ENCODE measurements at places on chromosomes 3 and 15.

- no peak for DNase-seq
These were observed 13.5 kb downstream of the EFHB start for GRCh38 chr3:19920401-19921080.

DNA sequence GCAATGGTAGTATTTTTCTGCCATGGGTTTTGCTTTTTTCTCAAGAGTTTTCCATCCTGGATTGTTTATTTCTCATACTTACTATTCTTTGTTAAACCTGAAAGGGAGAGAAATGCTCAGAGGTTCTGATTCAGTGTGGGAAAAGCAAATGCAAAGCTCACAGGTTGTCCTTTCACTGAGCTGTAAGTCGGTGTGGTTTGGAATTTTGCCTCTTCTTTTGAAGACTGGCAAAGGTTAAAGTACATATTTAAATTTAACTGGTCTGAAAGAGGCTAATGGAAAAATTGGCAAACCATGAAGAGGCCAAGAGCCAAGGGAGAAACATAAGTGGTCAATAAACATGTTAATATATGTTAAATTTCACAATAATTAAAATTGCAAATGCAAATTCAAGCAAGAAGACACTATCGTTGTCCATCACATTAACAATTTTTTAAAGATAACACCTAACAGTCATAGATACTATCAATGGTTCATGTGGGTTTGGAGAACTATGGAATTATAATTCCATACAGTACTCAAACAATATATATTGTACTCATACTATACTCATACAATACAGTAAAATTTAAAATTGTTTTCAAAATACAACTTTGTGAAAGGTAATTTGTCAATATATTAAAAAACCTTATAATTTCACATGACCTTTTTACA, 246.8 kb upstream of the STT3B start:
- DNase-seq = no peak

DNA sequence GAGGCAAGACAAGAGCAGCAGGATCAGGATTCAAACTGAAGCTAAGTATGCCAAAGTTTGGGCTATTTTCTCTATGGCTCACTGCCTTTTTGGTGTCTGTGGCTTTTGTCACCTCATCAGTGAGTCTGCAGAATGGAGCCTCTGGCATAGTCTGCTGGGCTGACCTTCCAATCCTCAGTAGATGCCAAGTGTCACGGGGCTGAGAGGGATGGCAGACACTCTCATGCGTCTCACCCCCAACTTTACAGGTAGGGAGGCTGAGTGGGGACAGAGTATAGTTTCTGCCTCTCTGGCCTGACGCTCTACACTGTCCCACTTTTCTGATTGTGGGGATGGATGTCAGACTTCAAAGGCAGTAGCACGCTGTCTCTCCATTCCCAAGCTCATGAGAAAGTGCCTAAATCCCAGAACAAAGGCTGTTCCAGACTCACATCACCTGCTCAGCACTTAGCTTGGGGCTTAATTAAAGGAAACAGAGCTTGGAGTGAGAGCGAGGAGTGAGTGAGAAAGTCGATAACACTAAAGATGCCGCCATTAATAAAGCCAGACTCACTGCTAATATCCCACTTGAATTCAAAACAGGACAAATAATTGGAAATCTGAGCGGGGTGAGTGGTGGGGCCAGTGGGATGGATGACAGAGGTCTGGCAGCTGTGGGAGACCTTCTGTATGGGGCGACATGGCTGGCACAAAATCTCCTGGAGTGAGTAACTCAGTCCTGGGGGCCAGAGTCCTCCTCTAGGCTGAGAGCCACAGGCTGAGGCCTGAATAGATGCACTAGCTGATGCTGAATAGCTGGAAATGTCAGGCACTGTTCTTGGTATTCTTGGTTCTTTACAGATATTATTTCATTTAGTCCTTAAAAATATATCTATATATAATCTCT, 78.4 kb upstream of the MRPS22 start:
- no peak for DNase-seq

DNA sequence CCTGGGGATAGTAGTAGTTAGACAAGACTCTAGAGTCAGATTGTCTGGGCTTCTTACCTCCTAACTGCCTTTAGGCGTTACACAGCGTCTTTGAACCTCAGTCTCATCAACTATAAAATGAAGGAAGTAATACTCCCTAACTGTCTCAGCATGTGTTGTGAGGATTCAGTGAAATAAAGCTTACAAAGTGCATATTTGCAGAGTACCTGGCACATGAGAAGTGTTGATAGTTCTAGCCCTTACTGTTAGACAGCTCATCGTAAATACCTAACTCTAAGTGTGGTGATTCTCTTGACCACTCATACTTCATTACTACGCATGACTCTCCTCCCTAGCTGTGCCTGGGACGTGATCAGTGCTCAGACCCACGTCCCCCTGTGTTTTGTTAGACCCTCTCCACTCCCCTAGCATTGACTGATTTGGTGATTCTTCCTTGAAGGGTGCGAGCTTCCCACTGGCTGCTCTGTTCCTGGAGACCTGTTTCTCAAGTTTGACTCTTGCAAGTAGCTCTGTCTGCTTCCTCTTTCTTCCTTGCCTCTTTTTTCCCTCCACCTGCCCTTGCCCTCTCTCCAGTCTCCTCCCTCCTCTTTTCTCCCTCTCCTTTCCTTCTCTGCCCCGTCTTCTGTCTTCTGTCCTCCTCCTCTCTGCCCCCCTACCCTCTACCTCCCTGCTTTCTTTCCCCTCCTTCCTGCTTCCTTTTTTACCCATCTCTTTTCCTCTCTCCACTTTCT, 124.2 kb downstream of the SLC25A26 start:
- no peak for DNase-seq

DNA sequence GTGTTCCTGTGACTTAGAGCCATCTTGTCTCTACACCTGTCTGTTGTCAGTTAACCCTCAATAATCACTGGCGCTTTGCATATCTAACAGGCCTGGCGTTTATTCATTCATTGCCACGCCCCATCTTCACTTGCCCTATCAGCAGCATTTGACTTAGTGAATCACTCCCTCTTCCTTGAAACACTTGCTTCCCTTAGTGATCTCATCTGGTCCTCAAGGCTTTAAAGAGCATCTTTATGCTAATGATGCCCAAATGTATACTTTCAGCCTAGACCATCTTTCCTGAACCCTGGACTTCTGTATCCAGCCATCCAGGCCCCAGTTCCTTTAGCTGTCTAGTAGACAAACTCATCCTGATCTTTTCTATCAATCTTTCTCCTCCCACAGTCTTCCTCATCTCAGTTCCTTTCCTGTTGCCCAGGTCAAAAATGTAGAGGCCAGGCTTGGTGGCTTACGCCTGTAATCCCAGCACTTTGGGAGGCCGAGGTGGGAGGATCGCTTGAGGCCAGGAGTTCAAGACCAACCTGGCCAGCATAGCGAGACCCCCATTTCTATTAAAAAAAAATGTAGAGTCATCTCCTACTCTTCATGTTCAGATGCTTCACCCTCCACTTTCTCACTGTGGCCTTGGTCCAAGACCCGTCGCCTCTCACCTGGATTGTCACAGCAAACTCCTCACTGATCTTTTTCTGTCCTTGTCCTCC, 1.4 kb upstream of the IGDCC4 start:
- DNase-seq = no peak

DNA sequence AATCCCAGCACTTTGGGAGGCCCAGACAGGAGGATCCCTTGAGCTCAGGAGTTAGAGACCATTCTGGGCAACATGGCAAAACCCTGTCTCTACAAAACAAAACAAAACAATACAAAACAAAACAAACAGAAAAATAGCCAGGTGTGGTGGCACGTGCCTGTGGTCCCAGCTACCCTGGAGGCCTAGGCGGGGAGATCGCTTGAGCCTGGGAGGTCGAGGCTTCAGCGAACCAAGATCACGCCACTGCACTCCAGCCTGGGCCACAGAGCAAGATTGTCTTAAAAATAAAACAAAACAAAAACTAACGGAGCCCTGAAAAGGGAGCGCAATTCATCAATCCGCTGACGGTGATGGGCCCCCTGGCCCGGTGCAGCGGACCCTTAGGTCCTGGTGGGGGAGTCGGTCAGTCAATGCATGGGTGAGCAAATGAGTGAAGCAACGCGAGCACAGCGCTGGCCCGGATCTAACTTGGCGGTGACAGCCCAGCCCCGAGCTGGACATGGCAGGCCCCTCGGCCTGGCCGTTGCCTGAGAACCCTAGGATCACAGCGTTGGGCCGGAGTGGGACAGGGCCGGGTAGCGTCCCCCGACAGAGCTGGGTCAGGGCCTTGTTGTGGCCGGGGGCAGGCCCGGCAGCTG, 52.4 kb upstream of the BLM start:
- peak; percentile 40 for DNase-seq

- no peak for DNase-seq
These were observed 819.9 kb upstream of the GBE1 start for GRCh38 chr3:82581350-82581749.

DNA sequence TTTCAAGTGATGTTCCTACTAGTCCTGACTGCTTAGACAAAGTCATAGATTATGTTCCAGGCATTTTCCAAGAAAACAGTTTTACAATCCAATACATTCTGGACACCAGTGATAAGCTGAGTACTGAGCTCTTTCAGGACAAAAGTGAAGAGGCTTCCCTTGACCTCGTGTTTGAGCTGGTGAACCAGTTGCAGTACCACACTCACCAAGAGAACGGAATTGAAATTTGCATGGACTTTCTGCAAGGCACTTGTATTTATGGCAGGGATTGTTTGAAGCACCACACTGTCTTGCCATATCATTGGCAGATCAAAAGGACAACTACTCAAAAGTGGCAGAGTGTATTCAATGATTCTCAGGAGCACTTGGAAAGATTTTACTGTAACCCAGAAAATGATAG, 3.8 kb downstream of the TIPARP start:
- no peak for DNase-seq

DNA sequence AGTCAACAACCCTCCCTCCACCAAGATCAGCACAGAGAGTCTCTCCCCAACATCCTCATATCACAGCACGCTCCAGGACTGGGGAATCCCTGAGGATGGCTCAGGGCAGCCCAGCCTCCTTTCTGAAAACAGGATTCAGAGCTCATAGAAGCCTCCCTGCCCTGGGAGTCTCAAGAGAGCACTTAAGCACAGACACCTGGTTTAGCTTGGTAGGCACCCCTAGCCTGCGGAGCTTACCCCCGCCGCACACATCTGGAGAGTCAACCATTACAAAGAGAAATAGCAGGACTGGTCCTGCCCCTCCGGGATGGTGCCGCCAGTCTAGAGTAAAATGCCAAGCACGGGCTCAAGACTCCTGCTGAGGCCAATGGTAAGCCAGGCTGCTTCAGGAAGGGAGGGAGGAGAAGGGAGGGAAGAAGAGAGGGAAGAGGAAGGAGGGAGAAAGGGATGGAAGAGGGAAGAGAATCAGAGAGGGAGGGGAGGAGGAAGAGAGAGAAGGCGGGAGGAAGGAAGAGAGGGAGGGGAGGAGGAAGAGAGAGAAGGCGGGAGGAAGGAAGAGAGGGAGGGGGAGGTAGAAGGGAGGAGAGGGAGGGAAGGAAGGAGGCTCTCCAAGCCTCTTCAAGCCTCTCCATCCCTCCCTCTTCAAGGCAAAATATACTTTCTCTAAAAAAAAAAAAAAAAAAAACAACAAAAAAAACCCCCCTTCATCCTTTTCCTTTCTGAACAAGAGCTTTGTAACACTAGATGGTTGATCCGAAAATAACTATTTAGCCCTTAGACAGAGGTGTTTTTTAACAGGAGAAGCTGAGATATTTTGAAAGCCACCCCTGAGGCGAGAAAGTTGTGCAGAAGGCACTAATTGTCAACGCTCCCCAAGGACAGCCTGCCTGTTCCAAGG, 278.6 kb upstream of the TLE3 start:
- no peak for DNase-seq

DNA sequence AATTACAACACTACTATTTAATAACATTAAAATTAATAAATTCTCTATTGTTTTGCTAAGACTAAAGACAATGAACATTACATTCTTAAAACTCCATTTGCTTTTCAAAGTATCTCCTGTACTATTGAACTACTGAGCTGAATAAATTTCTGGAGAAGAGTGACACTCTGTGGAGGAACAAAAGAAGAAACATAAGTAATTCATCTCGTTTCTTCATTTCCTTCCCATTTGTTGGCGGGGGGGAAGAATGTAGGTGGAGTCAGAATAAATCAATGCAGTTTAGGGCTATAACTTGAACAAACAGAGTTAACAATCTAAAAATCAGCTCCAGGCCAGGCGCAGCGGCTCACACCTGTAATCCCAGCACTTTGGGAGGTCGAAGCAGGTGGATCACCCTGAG, 32.7 kb downstream of the EFHB start:
- DNase-seq = no peak

GRCh38 chr15:91961357-91961756, 107.8 kb downstream of the SLCO3A1 start:
- DNase-seq = no peak

- peak; percentile 45 for DNase-seq
These were observed 38.0 kb upstream of the XCR1 start for GRCh38 chr3:46065294-46065705.

GRCh38 chr3:72418244-72418643, 430.0 kb downstream of the SHQ1 start:
- no peak for DNase-seq

DNA sequence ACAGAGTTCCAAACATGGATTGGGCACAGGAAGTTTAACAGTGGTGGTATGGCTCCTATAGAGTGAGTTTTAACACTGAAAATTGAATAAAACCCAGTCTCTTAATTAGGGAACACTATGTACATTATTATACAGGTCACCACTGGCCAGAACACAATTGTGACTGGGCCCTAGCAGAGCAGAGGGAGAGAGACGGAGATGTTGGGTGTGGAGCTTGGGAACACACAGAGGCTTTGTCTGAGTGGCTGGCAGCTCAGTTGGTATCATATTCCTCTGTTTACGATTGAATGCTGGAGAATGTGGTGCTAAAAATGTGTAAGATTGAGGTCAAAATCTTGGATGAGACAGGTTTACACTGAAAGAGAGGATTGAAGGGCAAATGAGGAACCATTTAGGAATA, 6.8 kb upstream of the MOBP start:
- DNase-seq = no peak

GRCh38 chr3:162168715-162169114, 672.1 kb downstream of the OTOL1 start:
- DNase-seq = no peak

GRCh38 chr3:108100906-108101660, 10.3 kb upstream of the CD47 start:
- DNase-seq = peak; percentile 85

- no peak for DNase-seq
These were observed 88.5 kb upstream of the PFN2 start for GRCh38 chr3:150059241-150059640.

GRCh38 chr3:21894459-21895340, 143.7 kb upstream of the ZNF385D start:
- DNase-seq = no peak

DNA sequence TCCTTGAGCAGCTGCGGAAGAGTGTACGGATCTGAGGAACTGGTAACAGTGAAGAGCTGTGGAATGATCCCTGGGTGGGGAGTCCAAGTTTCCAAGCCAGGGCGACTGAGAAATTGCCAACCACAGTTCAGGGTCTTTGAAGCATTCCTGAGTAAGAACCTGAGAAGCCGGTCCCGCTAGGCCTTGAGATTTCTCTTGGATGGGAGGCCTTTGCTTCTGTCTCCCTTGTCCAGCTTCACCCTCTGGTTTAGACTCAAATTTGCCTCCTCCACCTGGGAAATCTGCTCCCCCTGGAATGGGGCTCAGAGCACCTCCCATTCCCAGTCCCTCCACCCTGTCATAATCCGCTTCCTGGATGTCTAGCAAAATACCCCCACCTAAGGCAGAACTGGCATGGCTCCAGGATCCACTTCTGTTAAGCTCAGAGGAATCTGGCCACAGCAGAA, 127.7 kb upstream of the DLG1 start:
- DNase-seq = no peak

Data from B cell (primary cell).